ENCODE measurements at places on chromosomes 4 and X.
A peak's percentile ranks its signal among the peaks of the same experiment; 100 is the strongest.

GRCh38 chr4:187218705-187219245, 495.1 kb upstream of the FAT1 start:
- DNase-seq = peak; percentile 87

- DNase-seq = no peak
These were observed 116.9 kb upstream of the RAP2C start for GRCh38 chrX:132336172-132336571.

GRCh38 chr4:19971829-19972228, 279.9 kb upstream of the SLIT2 start:
- no peak for DNase-seq

GRCh38 chrX:49999087-49999486, 76.7 kb downstream of the CLCN5 start:
- DNase-seq = no peak

DNA sequence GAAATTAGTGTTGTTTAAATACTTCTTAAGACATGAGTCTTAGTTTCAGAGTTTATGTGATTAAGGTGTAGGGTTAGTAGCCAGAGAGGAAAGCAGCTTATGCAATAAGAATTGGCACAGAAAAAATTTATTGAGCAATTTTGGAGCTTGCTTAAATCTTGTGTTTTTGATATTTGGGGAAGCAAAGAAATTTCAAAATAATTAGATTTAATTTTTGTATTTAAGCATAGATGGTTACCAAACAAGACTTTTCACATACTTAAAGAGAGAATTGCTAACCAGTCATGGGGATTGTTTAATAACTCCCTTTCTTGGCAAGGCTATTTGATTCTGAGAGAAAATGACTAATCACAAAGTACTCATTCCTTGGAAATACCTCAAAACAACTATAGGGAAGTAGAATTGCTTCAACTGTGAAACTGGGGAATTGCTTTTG, 202.0 kb upstream of the GRID2 start:
- DNase-seq = no peak
